Central memory CD4-positive, alpha-beta T cell (primary cell): ENCODE measurements at places on chromosomes 6 and 20.
A peak's percentile ranks its signal among the peaks of the same experiment; 100 is the strongest.

DNA sequence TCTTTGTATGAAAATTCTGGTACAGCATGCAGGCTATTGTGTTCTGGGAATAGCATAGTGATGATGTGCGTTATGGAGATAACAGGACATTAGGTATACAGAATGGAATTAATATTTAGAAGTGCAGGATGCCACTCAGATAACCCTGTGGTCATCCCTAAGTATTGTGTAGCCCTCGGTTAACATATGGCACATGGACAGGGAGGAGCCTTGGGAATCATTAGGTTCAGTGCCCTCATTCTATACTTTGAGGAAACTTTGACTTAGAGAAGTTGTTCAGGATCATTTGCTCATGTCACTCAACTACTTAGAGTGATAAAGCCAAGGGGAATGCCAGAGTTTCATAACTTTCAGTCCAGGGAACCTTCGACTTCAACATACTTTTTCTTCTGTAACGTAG, 185.9 kb downstream of the UST start:
- no peak for DNase-seq

- no peak for DNase-seq
Observed at GRCh38 chr6:85041376-85041775, 277.0 kb upstream of the TBX18 start.

GRCh38 chr6:12359036-12359435, 68.9 kb downstream of the EDN1 start:
- DNase-seq: no peak

DNA sequence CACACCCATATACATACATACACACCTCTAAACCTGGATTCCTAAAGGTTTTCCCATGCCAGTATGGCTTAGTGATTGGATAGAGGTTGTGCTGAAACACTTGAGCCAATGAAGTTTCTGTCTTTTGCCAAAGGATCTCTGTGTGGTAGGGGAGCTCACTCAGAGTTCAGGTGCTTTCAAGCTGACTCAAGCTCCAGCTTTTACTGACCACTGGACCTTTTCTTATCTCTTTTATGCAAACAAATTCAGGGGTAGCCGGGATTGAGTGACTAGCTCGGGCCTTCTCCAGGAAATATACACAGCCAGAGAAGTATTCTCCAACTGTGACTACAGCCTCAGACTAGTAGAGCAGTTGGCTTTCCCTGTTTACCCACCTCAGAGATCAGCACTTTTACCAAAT, 21.5 kb upstream of the DSE start:
- DNase-seq: no peak

DNA sequence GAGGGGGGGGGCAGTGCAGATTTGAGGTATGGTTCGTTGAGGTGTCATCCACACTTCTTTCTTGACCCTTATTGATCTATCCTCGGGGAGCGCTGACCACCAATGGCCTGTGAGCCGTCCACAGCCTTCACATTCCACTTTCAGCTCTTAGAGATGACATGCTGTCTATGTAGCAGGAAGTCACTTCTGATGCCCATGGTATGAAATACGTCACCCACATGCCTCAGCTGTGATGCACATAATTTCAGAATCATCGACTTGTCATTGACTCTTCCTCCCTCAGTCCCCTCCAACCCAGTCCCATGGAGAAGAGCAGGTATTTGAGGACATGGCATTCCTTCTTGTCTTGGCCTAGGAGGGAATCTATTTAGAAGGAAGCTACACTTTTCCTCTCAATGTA, 4.7 kb upstream of the ADGRF5 start:
- no peak for DNase-seq

DNA sequence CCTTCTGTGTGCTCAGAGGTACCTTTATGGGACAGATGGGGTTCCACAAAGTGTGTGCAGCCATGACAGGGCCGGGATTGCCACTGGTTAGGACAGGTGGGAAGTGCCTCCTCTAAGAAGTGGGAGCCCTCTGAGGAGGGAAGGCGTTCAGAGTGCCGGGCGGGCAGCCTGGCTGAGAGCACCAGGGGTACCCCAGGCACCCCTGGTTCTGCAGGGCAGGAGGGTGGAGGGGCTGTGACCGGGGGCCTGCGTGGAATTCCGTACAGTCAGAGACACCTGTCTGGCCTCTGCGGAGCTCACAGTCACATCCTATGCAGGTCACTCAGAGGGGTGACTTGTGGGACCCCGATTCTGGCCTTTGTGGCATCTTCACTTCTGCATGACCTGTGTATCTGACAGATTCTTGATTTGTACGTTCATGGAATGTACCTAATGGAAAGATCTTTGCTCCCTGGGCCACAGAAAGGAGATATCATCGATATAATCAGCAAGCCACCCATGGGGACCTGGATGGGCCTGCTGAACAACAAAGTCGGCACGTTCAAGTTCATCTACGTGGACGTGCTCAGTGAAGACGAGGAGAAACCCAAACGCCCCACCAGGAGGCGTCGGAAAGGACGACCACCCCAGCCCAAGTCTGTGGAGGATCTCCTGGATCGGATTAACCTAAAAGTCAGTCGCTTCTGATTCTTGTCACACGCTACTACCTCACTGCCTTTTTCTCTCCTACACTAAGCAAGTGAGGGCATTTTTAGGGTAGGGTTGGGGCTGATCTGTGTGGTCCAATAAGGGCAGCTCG, 190.9 kb downstream of the SASH1 start:
- no peak for DNase-seq

DNA sequence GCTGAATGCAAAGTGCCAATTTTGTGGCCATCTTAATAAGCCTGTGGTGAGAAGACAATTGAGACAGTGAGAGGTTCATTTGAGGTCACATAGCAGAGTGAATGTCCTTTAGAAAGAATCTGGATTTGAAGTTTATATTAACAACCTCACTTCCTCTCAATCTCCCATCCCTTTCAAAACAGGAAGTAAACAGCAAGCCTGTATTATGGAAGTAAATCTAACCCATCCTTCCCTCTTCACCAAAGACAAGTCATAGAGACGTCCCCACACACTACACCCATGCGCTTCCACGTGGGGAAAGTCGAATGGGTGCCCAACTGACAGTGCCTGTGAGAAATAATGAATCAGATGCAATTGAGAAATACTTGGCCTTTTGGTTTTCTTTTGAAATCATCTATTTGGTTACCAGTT, 28.8 kb upstream of the CCND3 start:
- DNase-seq: no peak

DNA sequence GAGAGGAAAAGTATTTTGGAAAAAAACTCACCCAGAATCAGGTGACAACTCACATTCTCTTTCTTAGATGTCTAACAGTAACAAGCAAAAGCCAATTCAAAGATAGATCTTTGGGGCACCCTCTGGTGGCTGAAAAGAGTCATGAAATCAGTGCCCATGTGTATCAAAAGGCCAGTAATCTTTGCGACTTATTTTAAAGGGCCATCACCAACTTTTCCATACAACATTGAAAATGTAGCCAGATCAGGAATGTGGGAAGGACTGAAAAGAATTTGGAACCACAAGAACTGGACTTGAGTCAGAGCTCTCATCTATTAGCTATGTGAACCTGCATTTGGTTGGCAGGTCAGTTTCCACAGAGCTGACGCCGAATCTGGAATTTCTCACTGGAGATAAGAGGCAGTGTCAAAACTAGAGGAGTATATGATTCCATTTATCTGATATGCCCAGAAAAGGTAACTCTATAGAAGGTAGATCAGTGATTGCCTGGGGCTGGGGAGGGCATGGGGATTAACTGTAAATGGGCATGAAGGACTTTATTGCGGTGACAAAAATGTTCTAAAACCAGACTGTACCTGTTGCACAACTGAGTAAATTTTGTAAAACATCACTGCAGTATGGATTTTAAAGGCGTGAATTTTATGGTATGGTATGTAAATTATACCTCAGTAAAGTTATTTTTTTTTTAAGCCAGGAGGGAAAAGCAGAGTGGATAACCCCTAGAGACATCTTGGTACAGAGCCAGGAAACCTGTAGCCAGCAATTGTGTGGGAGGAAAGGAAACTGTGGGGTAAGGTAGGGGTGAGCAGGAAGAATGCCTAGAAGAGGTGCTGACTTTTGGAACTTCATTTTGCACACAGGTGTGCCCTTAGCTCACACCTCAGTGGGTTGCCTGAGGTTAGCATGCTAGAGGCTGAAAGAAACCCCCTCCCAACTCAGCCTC, 117.1 kb upstream of the ASF1A start:
- peak; percentile 65 for DNase-seq

GRCh38 chr20:12112089-12112474, 194.4 kb downstream of the BTBD3 start:
- DNase-seq: no peak

DNA sequence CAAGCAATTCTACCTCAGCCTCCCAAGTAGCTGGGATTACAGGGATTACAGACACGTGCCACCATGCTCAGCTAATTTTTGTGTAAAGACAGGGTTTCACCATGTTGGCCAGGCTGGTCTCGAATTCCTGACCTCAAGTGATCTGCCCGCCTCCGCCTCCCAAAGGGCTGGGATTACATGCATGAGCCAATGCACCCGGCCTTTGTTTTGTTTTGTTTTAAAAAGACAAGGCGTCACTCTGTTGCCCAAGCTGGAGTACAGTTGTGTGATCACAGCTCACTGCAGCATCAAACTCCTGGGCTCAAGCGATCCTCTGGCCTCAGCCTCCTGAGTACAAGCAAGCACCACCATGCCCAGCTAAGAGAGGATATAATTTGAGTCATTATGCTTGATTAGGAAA, 5.4 kb downstream of the SERINC3 start:
- DNase-seq: no peak

- peak; percentile 58 for DNase-seq
Observed at GRCh38 chr6:36099869-36100483, 30.3 kb upstream of the MAPK13 start.

DNA sequence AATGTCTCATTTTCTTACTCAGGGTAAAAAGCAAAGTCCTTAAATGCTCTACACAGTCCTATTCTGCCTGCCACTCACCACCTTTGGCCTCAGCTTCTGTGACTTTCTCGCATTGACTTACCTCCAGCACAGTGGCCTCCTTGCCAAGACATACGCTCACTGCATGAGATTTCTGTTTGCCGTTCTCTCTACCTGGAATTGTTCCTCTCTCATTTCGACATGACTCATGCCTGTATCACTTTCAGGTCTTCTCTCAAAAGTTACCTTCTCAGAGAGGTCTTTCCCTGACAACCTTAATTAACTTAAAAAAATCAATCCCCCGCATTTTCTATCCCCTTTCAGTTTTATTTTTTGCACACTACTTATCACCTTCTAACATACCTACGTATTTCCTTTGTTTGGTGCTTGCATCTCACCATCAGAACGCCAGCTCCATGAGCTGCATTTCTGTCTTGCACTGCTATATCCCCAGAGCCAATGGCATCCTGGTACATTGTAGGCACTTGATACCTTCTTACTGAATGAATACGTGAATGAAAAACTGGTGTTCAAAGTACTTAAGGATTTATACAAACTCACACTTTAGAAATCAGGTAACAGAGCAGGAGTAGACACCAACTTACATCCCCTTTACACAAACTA, 24.5 kb downstream of the TENT5A start:
- DNase-seq: no peak

- DNase-seq: no peak
Observed at GRCh38 chr20:24665196-24665595, 195.8 kb downstream of the SYNDIG1 start.

GRCh38 chr6:49332781-49333180, 130.3 kb downstream of the MMUT start:
- DNase-seq: no peak

GRCh38 chr6:87393026-87393622, 14.6 kb upstream of the CFAP206 start:
- peak; percentile 56 for DNase-seq

- no peak for DNase-seq
Observed at GRCh38 chr6:105795913-105796517, 290.1 kb upstream of the PRDM1 start.
